ENCODE measurements at places on chromosomes 5 and 9. TPM values are rescaled to one million over a fixed set of nuclear protein-coding genes. Genes with fewer than 3 reads are reported as not detected.

GRCh38 chr9:8096091-8096490, 296.5 kb upstream of the DMAC1 start:
- no peak for DNase-seq

GRCh38 chr5:163569284-163569683, 63.9 kb downstream of the MAT2B start:
- DNase-seq = no peak

- no peak for DNase-seq
Observed at GRCh38 chr5:149938279-149938678, 6.3 kb downstream of the PDE6A start.

- DNase-seq = no peak
Observed at GRCh38 chr5:67166460-67167285, 29.9 kb downstream of the CD180 start.

- DNase-seq = no peak
Observed at GRCh38 chr9:132003319-132003704, 76.4 kb downstream of the MED27 start.

DNA sequence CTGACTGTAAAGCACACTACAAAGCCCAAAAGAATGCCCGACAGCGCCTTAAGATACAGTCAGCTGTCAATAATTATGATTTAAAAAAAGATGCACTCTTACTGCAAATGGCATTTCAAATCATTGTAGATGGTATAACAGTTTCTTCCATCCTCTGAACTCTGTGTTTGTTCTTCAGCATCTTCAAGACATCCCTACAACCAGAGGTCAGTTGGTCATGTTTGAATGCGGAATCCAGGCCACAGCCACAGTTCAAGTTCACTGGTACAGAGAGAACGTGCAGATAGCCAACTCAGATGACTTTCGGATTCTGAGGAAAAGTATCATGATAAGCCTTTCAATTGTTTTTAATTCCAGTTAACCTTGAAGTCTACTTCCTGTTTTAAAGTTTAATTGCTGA, 8.7 kb upstream of the MYOT start:
- no peak for DNase-seq

DNA sequence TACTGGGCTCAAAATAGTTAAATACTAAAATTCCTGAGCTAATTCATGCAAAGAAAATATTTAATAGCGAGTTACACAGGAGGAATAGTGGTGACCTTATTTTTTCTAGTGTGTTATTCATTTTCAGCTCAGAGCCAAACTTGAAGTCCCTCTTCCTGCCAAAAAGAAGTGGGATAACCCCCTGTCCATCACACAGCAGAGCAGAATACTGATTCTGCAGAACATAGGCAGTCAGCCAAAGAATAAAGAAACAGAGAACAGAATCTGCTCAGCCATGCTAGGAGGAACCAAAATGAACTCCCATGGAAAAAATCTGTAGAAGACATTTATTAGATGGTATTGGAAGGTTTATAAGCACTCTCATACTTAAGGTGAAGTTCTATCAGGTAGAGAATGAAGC, 49.4 kb upstream of the GRIN3A start:
- DNase-seq = no peak

DNA sequence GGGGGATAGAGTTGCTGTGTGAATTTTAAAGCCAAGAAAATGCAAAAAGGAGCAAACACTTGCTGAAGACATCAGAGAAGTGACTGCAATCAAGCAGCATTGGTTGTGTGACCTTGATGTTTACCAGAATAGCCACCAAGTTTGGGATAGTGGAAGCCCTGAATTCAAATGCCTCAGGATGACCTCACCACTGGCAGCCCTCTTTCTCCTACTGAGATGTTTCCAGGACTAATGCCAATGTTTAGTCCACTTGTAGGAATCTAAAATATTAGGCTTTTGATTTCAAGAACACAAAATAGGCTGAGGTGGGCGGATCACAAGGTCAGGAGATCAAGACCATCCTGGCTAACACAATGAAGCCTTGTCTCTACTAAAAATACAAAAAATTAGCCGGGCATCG, 112.2 kb upstream of the NUDT12 start:
- no peak for DNase-seq

Gene PGM5
- 3.3 TPM for total RNA-seq

Gene TMEM215
- total RNA-seq = 0.82 TPM

Gene KCNV2
- not detected for total RNA-seq

Gene ROR2
- 0.82 TPM for total RNA-seq
